ENCODE measurements at places on chromosomes 13 and 19. TPM values are rescaled to one million over a fixed set of nuclear protein-coding genes. Genes with fewer than 3 reads are reported as not detected.

The TPTE2 gene
- total RNA-seq = 0.94 TPM

The EFNB2 gene
- 4.6 TPM for total RNA-seq

The ZGLP1 gene
- 2.2 TPM for total RNA-seq

The PRODH2 gene
- total RNA-seq = not detected

The ZSCAN4 gene
- not detected for total RNA-seq

The ZNF709 gene
- 2.9 TPM for total RNA-seq

The CBARP gene
- total RNA-seq = not detected

The SIGLEC5 gene
- total RNA-seq = 3.0 TPM

The ZNF738 gene
- total RNA-seq = 4.7 TPM

The ZNF296 gene
- 0.51 TPM for total RNA-seq

The ATP12A gene
- not detected for total RNA-seq

The RHPN2 gene
- total RNA-seq = 0.75 TPM

The NXNL1 gene
- total RNA-seq = 2.1 TPM

The LGI4 gene
- total RNA-seq = 11.6 TPM

The CCNA1 gene
- 1.2 TPM for total RNA-seq

The ACP7 gene
- total RNA-seq = not detected

Measured in subcutaneous adipose tissue (tissue), 4 donors.